ENCODE measurements at places on chromosomes 1 and 21. TPM values are rescaled to one million over a fixed set of nuclear protein-coding genes. Genes with fewer than 3 reads are reported as not detected.
A peak's percentile ranks its signal among the peaks of the same experiment; 100 is the strongest.

GRCh38 chr1:67313934-67314671 is 6.4 kb downstream of the IL12RB2 start:
- H3K27ac ChIP-seq = peak overlapping the region; percentile 86
- H3K4me3 ChIP-seq = peak overlapping the region; percentile 62
- H3K36me3 ChIP-seq = peaks cover 40% of the 10 kb centered on the region

CFHR2 gene
- not detected for total RNA-seq

DNA sequence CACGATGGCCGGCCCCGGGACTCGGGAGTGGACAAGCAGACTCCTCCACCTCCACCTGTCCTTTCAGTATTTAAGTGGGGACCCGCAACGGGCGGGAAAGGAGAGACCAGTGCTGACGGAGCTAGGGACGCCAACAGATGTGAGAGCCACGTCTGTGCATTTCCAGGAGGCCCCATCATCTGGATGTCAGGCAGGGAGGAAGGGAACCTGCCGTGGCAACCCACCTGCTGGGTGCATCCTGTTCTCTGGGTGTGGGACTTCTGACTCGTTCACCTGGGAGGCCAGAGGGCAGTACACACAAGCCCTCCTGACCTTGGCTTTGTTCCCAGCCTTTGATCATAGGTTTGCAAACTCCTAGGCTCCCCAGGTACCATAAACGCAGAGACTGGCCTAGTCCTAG is 5.6 kb upstream of the PCBP3 start:
- peaks cover 20% of the 10 kb centered on the region for H3K4me1 ChIP-seq
- no peak for DNase-seq
- H3K36me3 ChIP-seq = no peaks in the 10 kb centered on the region
- no peak overlapping the region for H3K4me3 ChIP-seq

- H3K27ac ChIP-seq = no peak overlapping the region
- no peaks in the 10 kb centered on the region for H3K27me3 ChIP-seq
- no peak for DNase-seq
- no peaks in the 10 kb centered on the region for H3K4me1 ChIP-seq
- no peaks in the 10 kb centered on the region for H3K36me3 ChIP-seq
- no peak overlapping the region for H3K4me3 ChIP-seq
Measured at GRCh38 chr1:209627027-209627731, 25.0 kb downstream of the LAMB3 start.

DNA sequence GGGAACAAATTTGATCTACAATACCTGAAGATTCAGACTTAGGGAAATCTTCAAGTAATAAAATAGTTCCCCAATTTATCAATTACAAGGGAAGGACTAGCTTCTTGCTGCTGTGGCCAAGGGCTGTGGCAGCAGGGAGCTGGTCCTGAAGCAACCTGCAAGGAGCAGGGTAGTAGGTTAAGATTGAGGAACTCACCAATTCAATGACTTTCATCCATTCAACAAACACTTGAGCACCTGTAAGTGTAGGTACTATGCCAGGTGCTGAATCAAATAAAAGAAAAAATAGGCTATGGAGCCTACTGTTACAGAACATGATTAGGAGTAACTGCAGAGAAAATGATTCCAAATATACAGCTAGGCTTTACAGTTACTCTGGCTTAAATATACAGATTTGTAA is 64.2 kb upstream of the RBM34 start:
- no peaks in the 10 kb centered on the region for H3K27me3 ChIP-seq
- DNase-seq = no peak
- peaks cover 30% of the 10 kb centered on the region for H3K36me3 ChIP-seq
- H3K4me1 ChIP-seq = peaks cover 2% of the 10 kb centered on the region
- H3K27ac ChIP-seq = no peak overlapping the region

DNA sequence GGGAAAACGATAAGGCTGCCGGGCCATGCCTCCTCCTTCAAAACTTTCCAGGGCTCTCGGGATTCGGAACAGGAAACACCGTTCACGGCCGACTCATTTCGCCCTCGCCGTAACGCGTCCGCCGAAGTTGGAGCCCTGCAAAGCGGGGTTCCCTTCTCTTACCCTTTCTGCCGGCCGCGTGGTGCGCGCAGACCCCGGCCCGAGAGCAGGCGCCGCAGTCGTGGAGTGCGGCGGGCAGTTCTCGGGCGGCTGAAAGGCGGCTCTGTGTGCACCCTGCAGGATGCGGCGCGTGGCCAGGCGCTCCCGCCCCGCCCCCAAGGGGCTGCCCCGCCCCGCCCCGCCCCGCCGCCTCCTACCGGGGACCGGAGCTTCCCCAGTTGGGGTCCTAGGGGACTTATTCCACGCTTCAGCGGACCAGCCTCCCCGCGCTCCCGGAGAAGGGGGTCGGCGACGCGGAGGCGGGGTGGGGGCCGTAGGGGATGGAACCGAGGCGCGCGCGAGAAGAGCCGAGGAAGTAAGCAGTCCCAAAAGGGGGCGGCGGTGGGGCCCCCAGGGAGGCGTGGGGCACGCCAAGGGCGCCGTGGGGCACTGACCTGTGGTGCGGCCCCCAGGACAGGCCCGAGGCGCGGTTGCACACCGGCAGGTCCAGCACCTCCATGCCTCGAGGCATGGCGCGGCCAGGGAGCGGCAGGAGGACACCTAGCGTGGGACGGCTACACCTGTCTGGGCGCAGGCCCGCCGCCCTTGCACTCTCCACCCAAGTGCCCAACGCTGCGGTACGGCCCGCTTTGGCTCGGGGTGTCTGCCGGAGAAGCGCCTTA is at the start of gene MCOLN2:
TSS of gene MCOLN2 (minus strand) at position 268 of the 821 bp plus-strand sequence. CDS start at position 27, 241 bp downstream.
- peaks cover 36% of the 10 kb centered on the region for H3K27me3 ChIP-seq
- peak; percentile 60 for DNase-seq
- peak within 1 kb of the TSS; percentile 83 for H3K27ac ChIP-seq
- peak within 1 kb of the TSS; percentile 75 for H3K4me3 ChIP-seq
- H3K36me3 ChIP-seq = peaks cover 12% of the 10 kb centered on the region

DNA sequence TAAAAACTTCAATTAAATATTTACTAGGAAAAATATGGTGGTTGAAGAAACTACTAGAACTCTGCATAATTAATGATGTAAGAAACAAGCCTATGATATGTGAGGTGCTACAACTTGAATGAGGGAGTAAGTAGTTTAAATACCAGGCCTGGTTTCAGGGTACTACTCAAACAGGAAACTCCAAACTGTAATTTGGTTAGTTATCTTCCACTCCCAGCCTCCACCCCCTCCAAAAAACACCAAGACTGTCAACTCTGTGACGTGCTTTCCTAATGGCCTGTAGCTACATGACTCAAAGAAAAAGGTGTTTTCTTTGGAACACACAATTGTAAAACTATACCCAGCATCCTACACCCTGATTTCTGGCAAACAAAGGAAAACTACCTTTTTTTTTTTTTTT is 55.9 kb upstream of the RCC1 start:
- peak overlapping the region; percentile 41 for H3K4me3 ChIP-seq
- DNase-seq = peak; percentile 61
- H3K27ac ChIP-seq = peak overlapping the region; percentile 92
- H3K27me3 ChIP-seq = no peaks in the 10 kb centered on the region
- peaks cover 35% of the 10 kb centered on the region for H3K4me1 ChIP-seq

NTMT2 gene
- not detected for total RNA-seq

DNA sequence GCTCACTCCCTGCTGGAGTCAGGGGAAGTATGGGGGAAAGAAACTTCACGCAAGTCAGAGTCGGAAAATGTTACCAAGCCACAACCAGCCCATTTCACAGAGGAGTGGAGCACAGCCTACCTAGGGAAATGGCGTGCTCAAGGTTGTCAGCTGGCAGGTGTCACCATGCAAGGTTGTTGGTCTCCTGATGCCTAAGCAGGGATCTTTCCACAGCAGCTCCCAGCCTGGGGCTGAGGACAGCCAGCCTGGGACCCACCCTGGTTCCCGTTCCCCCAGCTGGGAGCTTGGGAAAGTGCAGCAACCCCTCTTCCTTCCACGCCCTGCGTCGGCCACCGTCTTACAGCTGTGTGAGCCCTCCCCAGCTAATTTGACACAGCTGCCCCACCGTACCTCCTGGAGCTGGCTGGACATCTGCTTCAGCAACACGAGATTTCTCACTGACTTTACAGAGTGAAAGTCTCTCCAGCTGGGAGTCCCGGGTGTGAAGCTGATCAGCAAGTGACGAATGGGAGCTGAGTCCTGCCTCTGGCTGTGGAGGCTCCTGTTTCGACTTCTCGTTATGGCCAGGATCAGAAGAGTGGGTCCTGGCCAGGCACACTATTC is 224.6 kb upstream of the RAB4A start:
- no peak for DNase-seq
- H3K36me3 ChIP-seq = no peaks in the 10 kb centered on the region
- peaks cover 22% of the 10 kb centered on the region for H3K27me3 ChIP-seq

ADGRL2 gene
- total RNA-seq = not detected

GRCh38 chr1:186496171-186496851 is 35.4 kb upstream of the PDC start:
- no peaks in the 10 kb centered on the region for H3K36me3 ChIP-seq
- no peak overlapping the region for H3K27ac ChIP-seq
- peaks cover 3% of the 10 kb centered on the region for H3K4me1 ChIP-seq
- H3K27me3 ChIP-seq = peaks cover 1% of the 10 kb centered on the region

- H3K27me3 ChIP-seq = no peaks in the 10 kb centered on the region
- H3K36me3 ChIP-seq = no peaks in the 10 kb centered on the region
- no peaks in the 10 kb centered on the region for H3K4me1 ChIP-seq
- H3K4me3 ChIP-seq = no peak overlapping the region
Measured at GRCh38 chr1:172410027-172410426, 10.5 kb upstream of the C1orf105 start.

DNA sequence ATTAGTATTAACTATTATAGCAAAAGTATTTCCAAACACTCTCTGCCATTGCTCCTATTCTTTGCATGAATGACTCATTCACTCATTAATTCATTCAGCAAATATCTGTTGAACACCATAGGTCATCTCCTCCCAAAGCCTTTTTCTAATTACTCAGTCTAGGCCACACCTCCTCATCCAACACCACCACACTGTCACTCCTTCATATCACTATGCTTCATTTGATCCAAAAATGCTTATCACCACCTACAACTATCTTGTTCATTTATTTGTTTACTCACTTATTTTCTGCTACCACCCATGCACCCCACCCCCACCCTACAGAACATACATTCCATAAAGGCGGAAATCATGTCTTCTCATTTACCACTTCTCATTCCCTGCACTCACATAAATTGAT is 94.4 kb upstream of the TNFSF4 start:
- H3K4me1 ChIP-seq = peaks cover 15% of the 10 kb centered on the region
- H3K27me3 ChIP-seq = peaks cover 2% of the 10 kb centered on the region
- no peak overlapping the region for H3K4me3 ChIP-seq
- H3K36me3 ChIP-seq = no peaks in the 10 kb centered on the region

CFHR1 gene
- total RNA-seq = not detected

PTGFRN gene
- total RNA-seq = 1.3 TPM

ZNF593OS gene
- not detected for total RNA-seq

DNA sequence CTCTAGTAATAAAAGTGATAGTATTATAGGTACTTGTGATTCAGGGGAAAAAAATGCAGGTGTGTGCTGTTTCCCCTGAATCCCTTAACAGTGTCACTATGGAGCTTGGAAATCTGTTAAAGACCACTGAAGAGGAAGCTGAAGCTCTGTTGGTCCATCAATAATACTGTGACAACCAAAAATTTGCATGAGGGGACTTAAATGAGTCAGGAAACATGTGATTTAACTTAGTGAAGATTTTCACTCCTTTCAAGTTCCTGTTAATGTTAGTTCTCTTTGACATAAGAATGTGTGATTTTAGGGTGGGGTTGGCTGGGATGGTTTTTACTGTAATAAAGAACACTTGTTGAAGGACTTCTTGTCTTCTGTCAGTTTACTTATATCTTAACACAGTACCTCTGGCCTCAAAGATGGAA is 32.0 kb downstream of the VANGL2 start:
- peaks cover 22% of the 10 kb centered on the region for H3K36me3 ChIP-seq
- H3K27me3 ChIP-seq = no peaks in the 10 kb centered on the region
- peaks cover 69% of the 10 kb centered on the region for H3K4me1 ChIP-seq
- no peak for DNase-seq

GRCh38 chr1:225209153-225209552 is 218.7 kb downstream of the LBR start:
- H3K4me1 ChIP-seq = no peaks in the 10 kb centered on the region
- H3K27ac ChIP-seq = no peak overlapping the region
- H3K36me3 ChIP-seq = no peaks in the 10 kb centered on the region
- DNase-seq = no peak

DNA sequence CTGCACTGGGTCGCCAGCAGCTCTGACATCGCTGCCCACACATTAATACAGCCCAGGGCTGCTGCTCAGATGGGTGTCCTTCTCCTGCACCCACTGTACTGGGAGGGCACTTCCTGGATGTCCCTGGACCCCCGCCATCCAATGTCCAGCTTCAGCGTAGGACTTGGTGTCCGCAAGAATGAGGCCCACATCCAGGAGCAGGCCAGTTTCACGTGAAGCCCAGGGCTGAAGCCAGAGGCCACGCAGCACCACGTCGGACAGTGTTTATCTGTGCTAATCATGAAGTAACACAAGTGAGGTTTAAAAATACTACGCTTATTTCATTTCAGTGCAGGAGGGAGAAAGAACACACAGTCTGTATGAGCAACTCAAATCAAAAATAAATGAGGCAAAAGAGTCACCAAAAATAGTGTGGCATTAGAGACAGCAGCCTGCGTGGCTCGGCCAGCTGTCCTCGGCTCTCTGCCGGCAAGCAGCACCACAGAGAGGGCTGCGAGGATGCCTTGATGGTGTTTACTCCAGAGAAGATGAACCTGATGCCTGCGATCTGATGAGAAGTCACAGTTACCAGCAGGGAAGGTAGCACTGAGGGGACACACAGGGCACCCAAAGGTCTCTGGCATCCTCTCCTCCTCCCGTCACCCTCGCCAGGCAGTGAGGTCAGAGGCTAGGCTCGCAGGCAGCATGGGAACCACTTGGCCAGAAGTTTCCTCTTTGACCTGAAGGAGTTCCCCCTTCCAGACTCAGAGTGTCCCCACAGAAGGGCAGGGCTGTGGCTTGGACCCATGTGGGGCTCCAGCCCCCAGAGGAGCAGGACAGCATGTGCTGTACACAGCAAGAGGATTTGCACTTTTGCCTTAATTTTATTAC is 22.1 kb upstream of the NPHP4 start:
- H3K36me3 ChIP-seq = peaks cover 5% of the 10 kb centered on the region
- no peak overlapping the region for H3K4me3 ChIP-seq

DNA sequence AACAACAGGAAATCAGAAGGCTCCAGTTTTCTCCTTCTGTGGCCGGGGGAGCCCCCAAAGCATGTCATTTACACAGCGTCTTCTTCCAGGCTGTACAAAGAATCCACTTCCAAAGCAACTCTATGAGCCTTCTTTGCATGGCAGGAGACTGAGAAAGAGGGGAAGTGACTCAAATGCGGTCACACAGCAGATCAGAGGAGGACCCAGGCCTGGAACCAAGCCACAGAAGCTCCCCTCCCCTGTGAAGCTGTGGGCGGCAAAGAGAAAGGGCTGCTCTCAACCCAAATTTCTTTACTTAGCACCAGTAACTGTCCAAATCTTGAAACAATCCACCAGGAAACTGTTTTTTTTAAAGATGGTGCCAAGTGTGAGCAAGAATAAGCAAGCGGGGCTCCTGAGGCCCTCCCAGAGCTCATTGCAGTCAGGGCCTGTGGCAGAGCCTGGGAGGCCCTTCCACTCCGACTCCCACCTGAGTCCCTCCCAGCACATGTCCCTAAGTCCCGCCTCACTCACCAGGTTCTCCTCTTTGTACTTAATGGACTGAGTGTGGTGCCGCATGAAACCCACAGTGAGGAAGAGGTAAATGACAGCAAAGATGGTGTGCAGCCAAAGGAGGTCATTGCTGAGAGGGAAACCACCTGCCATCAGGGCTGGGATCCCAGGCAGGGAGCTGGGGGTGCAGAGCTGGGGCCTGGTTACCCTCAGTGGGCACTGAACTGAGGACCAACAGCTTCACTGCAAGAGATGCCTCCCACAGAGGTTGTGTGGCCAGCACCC is 15.9 kb downstream of the TMEM63A start:
- peak; percentile 78 for DNase-seq
- peak overlapping the region; percentile 2 for H3K4me3 ChIP-seq
- H3K27me3 ChIP-seq = no peaks in the 10 kb centered on the region
- H3K36me3 ChIP-seq = peaks cover 80% of the 10 kb centered on the region

LYPD8 gene
- not detected for total RNA-seq
